T-helper 2 cell treated with Interferon-gamma antibody and Interleukin-4, amounts not matched to agents 100 ng/mL and 5 ng/mL, for 36 hours (primary cell): ENCODE measurements at places on chromosomes 6 and 20. TPM values are rescaled to one million over a fixed set of nuclear protein-coding genes. Genes with fewer than 3 reads are reported as not detected.

The CD24 gene
- 0.14 and 0.27 TPM in 2 replicates for total RNA-seq

The RIPPLY2 gene
- not detected in 2 replicates for total RNA-seq

The SPINT3 gene
- total RNA-seq: not detected in 2 replicates

The ZBTB12 gene
- total RNA-seq: 2.8 TPM in 2 replicates

The TMEM14A gene
- total RNA-seq: 23.8 and 25.5 TPM in 2 replicates
